Hepatic stellate cell (primary cell): ENCODE measurements at places on chromosomes 1 and 21.

GRCh38 chr1:160154790-160155189, 3.4 kb downstream of the ATP1A4 start:
- DNase-seq = no peak

- DNase-seq = no peak
Measured at GRCh38 chr1:51624855-51625254, 8.0 kb downstream of the OSBPL9 start.

DNA sequence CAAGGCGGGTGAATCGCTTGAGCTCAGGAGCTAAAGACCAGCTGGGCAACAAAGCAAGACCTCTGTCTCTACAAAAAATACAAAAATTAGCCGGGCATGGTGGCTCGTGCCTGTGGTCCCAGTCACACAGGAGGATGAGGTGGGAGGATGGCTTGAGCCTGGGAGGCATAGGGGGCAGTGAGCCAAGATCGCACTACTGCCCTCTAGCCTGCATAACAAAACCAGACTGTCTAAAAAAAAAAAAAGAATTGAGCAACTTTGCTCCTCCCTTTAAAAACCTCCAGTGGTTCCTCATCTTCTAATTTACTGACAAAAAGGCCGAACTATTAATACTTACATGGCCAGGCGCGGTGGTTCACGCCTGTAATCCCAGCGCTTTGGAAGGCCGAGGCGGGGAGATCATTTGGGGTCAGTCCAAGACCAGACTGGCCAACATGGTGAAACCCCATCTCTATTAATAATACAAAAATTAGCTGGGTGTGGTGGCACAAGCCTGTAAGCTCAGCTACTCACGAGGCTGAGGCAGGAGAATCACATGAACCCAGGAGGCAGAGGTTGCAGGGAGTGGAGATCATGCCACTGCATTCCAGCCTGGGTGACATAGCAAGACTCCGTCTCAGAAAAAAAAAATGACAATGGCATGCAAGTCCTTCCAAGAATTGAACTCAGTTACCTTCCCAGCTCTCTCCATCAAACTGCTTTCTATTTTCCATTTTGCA, 4.4 kb downstream of the ACBD3 start:
- DNase-seq = peak; percentile 38

- DNase-seq = no peak
Measured at GRCh38 chr21:36852293-36852692, 114.2 kb downstream of the HLCS start.

DNA sequence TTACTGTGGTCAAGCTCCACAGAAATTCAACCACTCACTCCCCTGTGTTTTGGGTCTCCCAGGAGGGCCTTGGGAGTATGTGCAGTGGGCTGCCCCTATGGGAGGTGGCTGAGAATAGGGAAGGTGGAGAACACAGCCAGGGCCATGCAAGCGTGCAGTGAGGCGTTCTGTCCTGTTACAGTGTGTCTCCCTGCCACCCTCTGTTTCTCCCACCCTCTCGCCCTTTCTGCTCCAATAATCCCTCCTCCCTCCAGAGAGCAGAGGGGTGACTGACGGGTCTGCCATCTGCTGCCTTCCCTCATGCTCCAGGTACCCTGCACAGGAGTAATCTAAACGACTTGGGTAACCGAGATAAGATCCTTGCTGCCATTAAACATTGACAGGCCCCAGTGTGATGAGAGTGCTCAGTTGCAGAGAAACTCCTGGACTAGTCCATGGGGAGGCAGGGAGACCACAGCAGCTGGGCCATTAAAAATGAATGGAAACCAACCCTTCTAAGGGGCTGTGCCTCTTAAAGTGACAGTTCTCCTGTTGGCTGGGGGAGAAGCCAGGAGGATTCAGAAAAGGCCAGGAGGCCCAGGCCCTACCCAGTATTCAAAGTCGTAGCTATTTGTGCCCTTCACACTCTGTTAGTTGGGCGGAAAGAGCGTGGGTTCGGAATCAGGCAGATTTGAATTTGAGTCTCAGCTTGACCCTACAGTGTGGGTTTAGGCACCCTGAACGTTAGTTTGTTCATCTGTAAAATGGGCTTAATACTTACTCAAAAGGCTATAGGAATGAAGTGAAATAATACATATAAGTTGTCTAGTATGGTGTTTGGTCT, 22.4 kb upstream of the BTG2 start:
- no peak for DNase-seq

GRCh38 chr1:60765204-60765603, 317.2 kb upstream of the NFIA start:
- DNase-seq = no peak

DNA sequence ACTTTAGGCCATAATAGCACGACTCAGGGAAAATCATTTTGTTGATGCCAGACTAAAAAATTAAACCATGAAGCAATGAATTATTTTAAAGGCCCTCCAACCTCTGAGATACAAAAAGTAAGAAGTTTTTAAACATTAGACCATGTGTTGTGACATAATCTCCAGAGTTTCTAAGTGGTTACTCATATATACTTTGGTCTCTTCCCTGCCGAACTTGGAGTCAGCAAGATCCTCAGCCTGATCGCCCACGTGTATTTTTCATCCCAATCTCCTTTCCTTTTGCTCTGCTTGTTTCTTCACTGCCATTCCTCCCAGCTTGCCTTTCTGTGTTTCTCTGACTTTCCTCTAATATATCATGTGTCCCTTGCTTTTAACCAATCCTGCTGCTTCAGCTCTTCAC, 3.8 kb downstream of the ARV1 start:
- DNase-seq = peak; percentile 12

- no peak for DNase-seq
Measured at GRCh38 chr1:198264282-198264681, 107.5 kb downstream of the NEK7 start.

- DNase-seq = no peak
Measured at GRCh38 chr1:155030243-155030795, 3.3 kb downstream of the DCST2 start.
